Fibroblast of skin of left quadriceps (primary cell): ENCODE measurements at places on chromosomes 3 and 15.

GRCh38 chr15:48993380-48993779, 29.7 kb upstream of the SHC4 start:
- DNase-seq: peak; percentile 63

- no peak for DNase-seq
These were observed 34.1 kb downstream of the MB21D2 start for GRCh38 chr3:192883512-192883911.

- peak; percentile 9 for DNase-seq
These were observed 166.5 kb downstream of the NSMCE3 start for GRCh38 chr15:29102911-29103823.

- no peak for DNase-seq
These were observed 50.4 kb upstream of the PCSK6 start for GRCh38 chr15:101539930-101540329.

- DNase-seq: no peak
These were observed 115.7 kb downstream of the DPH6 start for GRCh38 chr15:35430301-35430700.

- no peak for DNase-seq
These were observed 456.0 kb downstream of the TUSC7 start for GRCh38 chr3:117165601-117166051.

DNA sequence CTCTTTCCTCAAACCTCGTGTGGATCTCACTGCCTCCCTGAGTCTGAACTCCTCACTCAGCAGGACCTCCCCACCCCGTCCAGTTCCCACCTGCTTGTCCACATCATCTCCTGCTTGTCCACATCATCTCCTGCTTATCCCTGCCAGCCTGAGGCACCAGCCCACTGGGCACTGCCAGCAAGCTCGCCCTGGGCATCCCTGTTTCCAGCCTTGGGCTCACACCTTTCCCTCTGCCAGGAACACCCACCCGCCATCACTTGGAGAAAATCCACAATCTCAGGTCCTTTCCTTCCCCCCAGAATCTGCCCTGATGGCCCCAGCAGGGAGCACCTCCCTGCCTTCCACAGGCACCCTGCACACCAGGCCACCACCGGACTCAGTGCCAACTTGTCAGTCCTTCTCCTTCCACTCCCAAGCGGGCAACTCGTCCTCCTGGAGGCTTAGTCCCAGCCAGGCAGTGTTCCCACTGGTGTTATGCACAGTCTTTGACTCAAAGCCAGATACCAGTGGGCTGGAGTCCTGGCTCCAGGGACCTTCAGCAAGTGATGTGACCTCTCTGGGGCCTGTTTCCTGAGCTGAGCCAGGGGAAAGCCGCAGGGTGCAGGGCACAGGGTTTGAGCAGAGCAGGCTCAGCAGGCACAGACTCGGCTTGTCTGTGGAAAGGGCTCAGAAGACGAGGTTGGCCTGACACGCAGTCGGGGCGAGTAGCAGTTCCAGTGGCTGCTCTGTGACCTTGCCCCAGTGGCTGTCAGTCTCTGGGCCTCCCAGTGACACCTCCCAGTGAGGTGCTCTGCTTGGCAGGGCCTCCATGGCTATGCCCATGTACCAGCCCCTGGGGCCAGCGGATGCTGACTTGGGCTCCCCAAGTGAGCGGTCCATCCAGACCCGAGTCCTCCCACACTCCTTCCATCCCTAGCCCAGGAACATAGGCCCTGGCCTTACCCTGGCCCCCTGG, 9.5 kb upstream of the MESP2 start:
- no peak for DNase-seq

DNA sequence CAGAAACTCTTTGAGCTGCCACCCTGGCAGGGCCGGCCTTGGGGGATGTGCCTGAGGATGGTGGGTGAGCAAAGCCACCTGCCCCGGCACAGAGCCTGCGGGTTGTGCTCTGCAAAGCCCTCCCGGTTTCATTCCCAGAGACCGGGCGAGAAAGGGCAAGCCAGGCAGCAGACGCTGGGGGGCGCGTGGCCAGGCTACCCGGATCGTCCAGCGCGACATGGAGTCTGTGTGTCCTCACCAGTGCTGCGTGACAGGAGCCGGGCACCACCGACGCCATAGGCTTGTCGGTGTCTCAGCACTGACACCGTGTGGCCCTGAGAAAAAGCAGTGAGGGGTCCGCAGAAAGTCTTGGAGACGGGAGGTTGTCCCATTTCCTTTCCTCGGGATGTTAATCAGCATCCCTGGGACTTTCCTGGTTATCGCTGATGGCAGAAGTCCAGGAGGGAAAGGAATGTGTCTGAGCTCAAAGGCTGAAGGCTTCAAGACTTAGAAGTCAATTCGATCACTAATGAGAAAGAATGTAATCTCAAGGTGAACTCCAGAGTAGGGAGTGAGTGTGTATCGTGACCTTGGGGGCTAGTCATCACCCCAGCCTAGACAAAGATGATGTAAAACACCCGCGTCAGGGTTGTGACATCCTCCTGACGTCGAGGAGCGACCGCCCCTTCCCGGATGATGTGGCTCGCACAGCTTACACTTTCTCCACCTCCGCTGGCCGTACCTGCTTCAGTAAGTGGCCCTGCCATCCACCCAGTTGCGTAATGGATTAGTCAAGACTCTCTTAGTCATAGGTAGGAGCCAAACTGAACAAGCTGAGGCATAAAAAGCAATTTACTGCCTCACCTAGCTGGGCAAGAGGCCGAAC, 36.3 kb upstream of the PLA2G4E start:
- DNase-seq: peak; percentile 30

- no peak for DNase-seq
These were observed 32.0 kb downstream of the FAIM start for GRCh38 chr3:138640537-138640936.

GRCh38 chr3:151382671-151383070, 1.9 kb downstream of the P2RY12 start:
- DNase-seq: no peak

DNA sequence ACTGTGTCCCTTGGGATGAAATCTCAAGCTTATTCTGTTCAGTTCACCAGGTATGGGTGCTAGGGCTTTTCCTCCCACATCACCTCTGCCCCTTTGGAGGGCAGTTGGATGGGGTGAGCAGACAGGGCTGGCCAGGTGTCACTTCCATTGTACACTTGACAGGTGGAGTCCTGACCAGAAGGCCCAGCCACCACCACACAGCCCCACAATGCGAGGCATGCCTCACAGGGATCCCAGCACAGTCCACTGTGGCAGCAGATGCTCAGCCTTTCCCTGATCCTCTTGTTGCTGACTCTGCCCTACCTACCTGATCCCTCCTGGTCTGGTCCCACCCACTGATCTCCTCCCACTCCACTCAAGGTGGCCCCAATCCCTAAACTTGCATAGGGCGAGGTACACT, 88.2 kb downstream of the ANP32A start:
- no peak for DNase-seq

DNA sequence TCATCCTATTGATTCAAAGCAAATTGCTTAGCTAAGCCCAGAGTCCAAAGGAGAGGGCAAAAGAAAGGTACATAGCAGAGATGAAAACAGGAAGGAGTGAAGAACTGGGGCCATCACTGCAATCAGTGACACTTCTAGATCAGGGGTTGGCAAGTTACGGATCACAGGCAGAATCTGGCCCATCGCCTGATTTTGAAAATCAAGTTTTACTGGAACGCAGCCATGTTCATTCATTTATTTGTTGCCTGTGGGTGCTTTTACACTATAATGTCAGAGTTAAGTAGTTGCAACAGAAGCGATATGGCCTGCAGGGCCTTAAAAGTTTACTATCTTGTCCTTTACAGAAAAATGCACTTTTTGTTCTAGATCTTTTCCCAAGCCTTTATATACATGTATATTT, 271.7 kb upstream of the TOPAZ1 start:
- DNase-seq: no peak

- DNase-seq: no peak
These were observed 8.9 kb upstream of the RLBP1 start for GRCh38 chr15:89230277-89230676.

DNA sequence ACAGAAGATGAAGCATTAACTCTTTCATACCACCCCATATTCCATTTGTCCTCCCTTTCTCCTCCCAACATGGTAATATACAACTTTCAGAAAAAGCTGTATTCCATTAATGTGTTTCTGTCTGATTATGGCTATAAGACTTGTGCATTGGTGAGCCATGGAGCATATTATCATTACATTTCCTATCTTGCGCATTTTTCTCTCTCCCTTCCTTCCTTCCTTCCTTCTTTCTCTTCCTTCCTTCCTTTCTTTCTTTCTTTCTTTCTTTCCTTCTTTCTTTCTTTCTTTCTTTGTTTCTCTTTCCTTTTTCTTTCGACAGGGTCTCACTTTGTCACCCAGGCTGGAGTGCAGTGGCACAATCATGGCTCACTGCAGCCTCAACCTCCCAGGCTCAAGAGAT, 25.5 kb upstream of the PDE8A start:
- no peak for DNase-seq

- DNase-seq: no peak
These were observed 42.9 kb upstream of the TSC22D2 start for GRCh38 chr3:150365132-150365604.

DNA sequence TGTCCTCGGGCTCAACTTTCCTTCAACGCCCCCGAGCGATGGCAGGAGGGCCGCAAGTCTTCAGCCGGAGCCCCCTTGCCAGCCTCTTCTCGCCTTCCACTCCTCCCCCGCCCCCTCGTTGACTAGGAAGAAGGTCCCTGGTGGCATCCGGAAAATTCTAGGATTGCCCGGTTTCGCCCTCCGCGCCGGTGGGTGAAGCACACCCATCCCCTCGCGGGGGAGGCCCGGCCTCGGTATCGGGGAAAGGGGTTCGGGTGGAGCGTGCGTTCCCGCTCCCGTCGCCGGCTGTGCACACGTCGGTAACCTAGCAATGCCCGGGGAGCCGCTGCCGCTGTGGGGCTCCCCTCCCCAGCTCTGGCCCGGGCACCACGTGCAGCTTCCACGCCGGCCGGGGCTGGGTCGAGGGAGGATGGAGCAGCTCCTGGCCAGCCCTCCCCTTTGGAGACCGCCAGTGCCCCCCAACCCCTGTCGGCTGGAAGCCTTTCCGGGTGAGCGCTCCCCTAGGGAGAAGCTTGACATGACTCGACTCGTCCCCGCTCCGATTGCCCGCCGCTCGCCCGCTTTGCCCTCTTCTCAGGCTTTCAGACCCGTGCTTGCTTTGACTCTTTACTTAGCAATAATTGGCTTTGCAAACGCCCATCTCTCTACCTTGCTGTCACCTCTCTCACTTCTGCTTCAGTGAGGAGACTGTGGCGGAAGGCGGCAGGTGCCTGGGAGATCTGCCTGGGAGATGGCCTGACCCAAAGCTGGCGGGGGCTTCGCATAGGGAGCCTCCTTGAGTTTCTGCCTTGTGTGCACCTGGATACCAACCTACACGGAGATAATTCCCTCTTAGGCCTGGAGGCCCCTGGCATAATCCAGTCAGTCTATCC, 1.3 kb downstream of the CACNA1D start:
- DNase-seq: no peak

GRCh38 chr3:136749091-136749490, 3.1 kb downstream of the STAG1 start:
- DNase-seq: no peak

DNA sequence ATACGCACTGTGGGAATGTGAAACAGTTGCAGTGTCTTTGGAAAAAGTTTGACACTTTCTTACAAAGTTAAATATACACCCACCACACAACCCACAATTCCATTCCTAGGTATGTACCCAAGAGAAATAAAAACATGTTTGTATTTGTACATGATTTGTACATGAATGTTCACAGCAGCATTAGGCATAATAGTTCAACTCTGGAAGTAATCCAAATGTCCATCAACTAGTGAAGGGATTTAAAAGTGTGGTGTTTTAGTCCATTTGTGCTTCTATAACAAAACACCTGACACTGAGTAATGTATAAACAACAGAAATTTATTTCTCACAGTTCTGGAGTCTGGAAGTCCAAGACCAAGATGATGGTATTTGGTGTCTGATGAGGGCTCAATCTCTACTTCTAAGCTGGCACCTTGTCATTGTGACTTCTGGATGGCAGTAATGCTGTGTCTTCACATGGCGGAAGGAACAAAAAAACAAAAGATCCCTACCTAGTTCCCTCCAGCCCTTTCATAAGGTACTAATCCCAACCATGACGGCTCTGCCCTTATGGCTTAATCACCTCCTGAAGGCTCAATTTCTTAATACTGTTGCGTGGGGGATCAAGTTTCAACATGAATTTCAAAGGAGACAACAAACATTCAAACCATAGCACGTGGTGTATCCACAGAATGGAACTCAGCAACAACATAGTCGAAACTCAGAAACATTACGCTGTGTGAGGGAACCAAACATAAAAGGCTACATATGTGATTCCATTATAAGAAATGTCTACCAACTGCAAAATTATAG, 120.5 kb downstream of the AQP9 start:
- no peak for DNase-seq

- DNase-seq: no peak
These were observed 58.7 kb upstream of the FNDC3B start for GRCh38 chr3:171980578-171981270.

DNA sequence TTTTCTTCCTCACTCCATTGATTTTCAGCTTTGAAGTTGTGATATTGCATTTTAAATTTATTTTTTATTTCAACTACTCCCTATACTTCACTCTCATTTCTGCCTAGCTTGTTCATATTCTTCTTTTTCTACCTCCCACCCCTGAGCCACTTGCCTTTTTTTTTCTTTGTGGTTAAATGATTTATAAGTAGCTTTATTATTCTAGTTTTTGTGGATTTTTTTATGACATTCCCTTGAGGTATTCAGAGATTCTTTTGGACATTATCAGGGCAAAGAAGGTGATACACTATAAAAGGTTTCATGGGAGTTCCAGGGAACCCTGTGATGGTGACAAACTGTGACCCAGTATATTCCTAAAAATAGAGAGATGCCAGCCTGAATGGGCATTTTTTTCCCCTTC, 3.3 kb downstream of the C15orf61 start:
- DNase-seq: no peak

DNA sequence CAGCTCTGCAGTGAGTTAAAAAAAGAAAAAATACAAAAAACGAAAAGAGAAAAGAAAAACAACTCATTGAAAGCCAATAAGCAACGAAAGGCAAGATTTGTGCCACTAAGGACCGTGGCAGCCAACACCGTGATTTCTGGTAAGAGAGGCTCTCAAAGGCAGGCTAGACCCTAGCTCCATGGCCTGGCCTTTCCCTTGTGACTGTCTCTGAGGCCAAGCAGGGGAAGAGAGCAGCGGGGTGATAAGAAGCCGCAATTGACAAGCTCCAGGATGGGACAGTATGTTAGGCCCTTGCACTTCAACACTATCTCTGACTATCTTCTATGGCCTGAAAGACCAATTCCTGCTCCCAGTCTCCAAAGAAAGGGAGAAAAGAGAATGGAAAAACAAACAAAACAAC, 12.4 kb downstream of the APOD start:
- DNase-seq: no peak

GRCh38 chr3:142944342-142944741, 19.1 kb downstream of the PAQR9 start:
- DNase-seq: no peak

DNA sequence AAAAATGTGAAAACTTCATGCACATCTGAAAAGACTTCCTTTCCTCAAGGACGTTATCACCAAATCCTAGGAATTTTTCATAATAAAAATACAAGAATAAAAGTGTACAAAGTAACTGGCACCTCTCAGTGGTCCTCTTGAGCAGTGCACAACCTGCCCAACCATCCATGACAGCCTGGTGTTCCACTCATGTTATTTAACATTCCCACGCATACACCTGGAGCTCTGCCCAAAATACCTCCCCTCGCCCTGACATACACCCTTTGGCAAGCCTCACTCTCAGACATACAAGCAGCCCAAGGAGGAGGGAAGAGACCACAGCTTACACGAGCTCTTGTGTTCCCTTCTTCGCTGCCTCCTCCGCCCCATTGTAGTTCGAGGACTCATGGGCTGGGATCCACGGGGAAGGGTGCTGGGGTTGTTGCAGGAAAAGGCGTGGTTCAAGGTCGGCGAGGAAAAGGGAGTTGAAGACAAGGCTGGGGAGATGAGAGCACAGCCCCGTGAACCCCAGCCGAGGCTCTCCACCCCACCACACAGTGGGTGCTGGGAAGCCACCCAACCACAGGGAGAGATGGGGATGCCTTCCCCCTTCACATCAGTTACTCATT, 23.3 kb downstream of the GRIP2 start:
- no peak for DNase-seq
